ENCODE measurements at places on chromosomes 6 and 20.

GRCh38 chr20:53130795-53131194 lies 158.6 kb downstream of the TSHZ2 start:
- DNase-seq = no peak

DNA sequence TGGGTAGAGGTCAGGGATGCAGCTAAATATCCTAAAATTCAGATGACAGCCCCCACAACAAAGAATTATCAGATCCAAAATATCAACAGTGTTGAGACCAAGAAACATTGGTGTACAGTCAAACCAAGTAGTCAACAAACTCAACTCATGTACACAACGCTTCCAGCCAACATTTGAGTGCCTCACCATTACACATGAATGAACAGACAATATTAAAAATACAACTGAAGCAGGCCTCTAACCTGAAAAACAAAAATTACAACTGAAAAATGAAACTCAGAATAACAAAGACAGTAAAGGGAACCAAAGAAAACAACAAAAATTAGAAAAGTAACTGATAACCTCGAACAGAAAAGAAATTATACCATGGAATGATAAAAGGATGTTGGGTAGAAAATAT lies 46.2 kb downstream of the HACE1 start:
- DNase-seq = no peak

GRCh38 chr6:2763345-2763841 lies 1.8 kb upstream of the WRNIP1 start:
- no peak for DNase-seq

- no peak for DNase-seq
Measured at GRCh38 chr6:158654960-158655489, 5.2 kb downstream of the SYTL3 start.

DNA sequence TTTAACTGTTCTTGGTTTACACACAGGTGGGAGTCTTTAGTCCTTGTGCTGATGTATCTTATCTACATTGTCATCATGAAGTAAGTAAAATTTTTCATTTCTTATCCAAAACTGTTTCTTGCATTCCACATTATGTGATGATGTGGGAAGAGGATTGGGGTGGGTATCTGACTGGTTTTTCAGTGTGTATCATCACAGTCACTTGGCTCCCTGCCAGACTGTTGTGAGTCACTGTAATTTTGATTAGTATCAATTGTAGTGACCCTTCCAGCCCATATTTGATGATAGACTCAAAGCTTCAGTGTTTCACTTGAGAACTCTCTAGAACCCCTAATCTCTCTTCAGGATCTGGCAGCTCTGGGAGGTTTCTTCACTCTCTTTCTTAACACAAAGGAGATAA lies 84.5 kb upstream of the RIN2 start:
- DNase-seq = no peak

GRCh38 chr6:118354641-118355040 lies 193.5 kb upstream of the PLN start:
- DNase-seq = no peak

GRCh38 chr6:163133017-163133416 lies 281.5 kb upstream of the QKI start:
- DNase-seq = no peak

DNA sequence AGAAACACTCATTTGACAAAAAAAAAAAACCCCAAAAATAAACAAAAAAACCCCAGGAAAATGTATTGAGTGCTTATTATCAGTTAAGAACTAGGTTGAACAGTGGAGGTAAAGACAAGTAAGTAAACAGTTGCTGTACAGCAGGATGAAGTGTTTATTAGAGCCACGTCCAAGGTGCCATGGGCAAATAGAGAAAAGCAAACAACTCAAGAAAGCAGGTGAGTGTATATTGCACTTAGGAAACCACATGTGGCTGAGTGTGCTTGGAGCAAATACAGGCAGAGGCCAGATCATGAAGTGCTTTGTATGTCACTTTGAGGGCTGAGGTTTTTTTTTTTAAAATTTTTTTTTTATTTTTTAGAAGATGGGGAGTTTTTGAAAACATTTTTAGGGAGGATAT lies 98.3 kb downstream of the MACROD2 start:
- no peak for DNase-seq

GRCh38 chr20:53829724-53830521 lies 236.3 kb upstream of the ZNF217 start:
- no peak for DNase-seq

DNA sequence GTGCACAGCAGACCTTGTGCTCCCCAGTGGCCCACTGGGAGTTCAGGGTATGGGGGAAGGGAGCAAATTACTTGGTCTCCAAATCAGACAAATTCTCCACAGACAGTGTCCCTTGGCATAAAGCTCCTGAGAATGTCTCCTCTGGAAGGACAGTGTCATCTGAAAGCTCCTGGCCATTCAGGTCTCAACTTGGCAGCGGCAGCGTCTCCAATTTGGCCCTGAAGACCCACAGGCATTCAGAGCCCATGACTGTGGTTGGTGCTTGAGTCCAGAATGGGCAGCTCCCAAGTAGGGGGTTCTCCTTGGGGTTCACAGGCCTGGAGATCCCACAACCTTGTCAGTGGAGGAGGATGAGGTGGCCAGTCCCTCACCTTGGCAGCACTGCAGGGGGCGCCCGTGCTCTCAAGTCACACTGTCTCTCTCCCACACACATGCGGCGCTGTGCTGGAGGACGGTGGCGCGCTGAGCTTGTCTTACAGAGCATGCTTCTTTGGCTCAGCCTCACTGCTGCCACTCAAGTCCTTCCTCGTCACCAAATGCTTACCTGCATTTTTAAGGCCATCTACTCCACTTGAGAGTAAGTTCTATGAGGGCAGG lies 20.7 kb downstream of the DYNLRB1 start:
- DNase-seq = no peak

DNA sequence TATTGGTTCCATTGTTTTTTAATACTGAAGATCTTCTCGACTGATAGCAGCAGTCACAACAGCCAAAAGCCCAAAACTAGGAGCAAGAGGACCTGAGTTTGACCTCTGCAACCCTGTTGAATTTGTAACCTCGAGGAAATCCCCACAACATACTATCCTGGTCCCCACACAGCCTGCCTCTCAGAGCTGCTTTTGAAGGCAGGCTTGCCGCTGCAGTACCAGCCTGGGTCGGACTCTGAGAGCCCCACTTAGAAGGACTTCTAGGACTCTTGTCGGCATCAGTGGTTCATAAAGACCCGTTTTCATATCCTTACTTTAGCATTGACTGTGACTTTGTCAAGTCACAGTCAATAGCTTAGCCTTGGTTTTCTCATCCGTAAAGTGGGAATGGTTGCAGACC lies 49.3 kb downstream of the EBF4 start:
- no peak for DNase-seq

- no peak for DNase-seq
Measured at GRCh38 chr20:25148181-25148981, 47.1 kb upstream of the ENTPD6 start.

GRCh38 chr6:19501737-19502245 lies 335.4 kb upstream of the ID4 start:
- no peak for DNase-seq

GRCh38 chr6:161744211-161745067 lies 470.6 kb upstream of the AGPAT4 start:
- no peak for DNase-seq

DNA sequence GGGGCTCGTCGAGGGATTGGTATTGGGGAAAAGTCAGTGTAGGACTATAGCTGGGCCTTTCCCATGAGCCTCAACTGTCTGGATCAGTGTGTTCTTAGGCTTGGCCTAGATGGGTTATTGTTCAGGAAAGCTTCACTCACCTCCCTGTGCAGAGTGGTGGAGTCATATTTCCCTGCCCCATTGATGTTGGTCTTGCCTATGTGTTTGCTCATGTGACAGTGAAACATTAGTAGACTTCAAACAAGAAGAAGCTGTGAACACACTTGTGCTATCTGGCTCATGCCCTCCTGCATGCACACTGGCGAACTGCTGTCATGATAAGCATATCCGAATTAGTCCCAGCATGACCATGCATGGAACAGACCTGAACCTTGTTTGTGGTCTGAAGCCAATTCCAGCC lies 171.1 kb downstream of the DHX35 start:
- DNase-seq = no peak

DNA sequence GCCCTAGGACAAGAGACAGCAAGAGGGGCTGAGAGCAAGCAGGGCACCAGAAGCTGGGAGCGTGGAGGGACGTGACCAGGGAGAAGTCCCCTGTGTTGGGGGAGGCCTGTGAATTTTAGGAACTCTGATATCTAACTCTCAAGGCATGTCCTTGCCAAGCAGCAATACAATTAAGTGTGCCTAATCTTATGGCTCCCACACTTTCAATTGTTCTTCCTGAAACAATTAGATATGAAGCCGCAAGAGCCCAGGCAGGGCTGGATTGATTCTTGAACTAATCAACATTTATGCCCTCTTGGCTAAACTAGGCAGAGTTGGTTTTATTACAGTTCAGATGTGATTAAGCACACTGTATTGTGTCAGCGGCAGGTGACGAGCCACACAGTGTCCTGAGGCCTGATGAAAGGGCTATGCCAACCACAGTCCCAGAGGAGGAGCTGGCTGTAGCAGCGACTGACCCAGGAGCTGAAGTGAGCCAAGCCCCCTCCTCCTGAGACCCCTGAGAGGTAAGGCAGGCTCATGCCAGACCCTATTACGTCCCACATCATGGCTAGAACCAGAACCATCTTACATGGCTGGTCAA lies 4.2 kb upstream of the MAVS start:
- no peak for DNase-seq

DNA sequence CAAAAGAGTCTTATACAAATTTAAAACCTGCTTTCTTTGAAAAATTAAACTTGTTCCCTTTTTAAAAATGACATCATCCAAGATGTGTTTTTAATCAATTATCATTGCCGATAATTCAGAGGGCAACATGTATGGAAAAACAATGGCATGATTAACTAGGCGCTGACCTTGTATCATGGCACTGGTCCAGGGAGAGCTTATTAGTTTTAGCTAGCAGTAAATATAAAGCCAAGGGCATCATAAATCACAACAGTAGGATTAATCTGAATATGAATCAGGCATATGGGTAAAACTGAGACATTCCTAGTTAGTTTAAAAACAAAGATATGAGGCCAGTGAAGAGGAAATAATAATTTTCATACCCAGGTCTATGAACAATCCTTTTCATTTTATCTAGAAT lies 374.0 kb downstream of the HDGFL1 start:
- no peak for DNase-seq

DNA sequence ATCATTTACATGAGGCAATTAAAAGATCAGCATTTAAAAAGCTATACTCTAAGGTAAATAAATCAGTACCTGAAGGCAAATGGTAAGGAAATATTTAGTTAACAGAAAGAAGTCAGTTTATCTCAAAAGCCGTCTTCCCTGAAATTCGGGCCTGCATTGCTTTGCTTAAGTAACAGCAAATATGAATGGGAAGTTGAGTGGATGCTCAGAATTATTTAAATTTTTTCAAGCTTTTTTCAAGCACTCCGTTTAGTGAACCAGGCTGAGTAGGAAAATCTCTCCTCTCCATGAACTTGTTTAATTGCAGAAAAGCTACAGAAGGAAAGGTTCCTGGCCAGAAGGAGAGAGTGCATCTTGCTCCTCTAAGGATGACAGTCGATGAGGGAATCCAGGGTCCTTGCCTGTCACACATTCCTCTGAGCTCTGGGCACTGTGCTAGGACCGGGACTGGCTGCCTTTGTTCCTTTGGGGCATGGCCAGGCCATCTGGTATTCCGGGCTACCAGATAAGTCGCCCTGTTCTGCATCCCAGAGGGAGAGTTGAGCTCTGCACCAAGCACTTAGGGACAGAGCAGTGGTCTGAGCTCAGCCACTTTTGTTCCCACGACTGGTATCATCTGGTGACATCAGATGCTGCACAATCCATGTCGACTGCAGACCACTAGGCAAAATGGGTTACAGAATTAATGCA lies 77.6 kb downstream of the RIN2 start:
- DNase-seq = no peak

DNA sequence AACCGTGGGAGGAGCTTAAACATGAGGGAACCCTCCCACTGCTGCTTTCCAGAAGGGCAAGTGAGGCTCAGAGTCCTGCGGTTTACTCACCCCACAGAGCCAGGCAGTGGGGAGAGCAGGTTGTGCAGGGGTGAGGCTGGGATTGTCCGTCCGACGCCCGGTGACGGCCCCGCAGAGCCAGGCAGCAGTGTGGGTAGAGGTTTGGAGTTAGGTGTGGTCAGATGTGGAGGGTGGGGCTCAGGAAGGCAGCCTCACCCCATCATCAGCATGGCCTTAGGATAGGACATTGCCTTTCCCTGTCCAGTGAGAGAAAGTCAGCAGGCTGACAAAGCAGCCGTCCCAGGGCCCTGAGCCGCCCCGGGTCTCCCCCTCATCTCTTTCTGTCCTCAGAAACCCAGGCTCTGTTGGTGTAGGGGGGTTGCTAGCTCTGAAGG lies 234.6 kb downstream of the DLL1 start:
- no peak for DNase-seq

GRCh38 chr6:135496800-135497411 lies 634 bp downstream of the AHI1 start:
- no peak for DNase-seq

GRCh38 chr6:89944826-89945407 lies 50.6 kb downstream of the GJA10 start:
- DNase-seq = no peak

GRCh38 chr20:57605045-57605444 lies 15.2 kb downstream of the ZBP1 start:
- no peak for DNase-seq

DNA sequence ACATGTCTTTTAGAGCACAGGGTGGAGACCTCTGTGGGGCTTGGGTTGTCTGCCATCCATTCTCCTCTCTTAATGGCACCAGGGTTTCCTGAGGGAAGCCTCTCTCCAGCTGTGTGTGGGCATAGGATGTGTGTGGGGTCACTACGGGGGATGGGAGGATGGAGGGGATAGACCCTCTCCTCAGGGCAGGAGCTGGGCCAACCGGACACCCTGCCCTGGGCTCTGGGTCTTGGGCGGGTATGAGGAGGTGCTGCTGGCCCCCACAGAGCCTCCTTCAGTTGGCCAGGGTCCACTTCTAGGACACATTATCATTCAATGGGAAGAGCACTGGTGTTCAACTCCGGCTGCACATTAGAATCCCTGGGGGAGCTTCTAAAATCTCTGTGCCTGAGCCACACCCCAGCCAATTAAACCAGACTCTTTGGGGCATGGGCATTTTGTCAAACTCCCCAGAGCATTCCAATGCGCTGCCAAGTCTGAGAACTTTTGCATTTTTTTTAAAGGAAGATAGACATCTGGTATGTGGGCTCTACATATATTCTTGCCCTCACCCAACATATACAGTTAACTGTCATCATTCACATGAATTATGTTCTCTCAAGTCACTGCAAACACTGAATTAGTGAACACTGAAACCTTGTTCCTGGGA lies 38.5 kb downstream of the TRAM2 start:
- DNase-seq = no peak

DNA sequence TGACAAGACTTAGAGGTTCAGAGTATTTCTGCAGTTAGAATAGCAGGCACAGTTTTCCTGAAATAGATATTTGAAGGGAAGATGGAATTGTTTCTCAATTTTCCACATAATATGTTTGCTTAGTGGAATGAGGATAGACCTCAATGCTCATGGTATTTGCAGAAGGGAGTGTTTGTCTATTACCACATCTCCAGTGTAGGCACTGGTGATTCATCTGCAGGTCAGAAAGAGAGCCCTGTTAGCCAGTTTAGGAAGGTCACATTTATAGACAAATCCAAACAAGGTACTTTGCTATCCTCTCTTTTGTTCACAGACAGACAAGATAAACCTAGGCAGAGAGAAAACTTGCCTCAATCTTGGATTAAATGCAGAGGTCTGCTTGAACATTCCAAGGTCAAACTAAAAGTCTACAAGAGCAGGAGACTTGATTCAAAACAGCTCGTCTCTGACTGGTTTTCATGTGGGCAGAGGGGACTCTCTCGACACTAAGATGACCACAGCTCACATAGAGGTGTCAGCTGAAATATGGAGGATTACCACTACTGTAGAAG lies 22.8 kb downstream of the ISM1 start:
- peak; percentile 28 for DNase-seq
